Esophagus squamous epithelium (tissue), 5 donors: ENCODE measurements at places on chromosomes 13 and 19. TPM values are rescaled to one million over a fixed set of nuclear protein-coding genes. Genes with fewer than 3 reads are reported as not detected.

- DNase-seq: no peak
- no peak overlapping the region for H3K4me3 ChIP-seq
- peaks cover 7% of the 10 kb centered on the region for H3K36me3 ChIP-seq
Observed at GRCh38 chr13:46778890-46779289, 18.1 kb downstream of the ESD start.

DNA sequence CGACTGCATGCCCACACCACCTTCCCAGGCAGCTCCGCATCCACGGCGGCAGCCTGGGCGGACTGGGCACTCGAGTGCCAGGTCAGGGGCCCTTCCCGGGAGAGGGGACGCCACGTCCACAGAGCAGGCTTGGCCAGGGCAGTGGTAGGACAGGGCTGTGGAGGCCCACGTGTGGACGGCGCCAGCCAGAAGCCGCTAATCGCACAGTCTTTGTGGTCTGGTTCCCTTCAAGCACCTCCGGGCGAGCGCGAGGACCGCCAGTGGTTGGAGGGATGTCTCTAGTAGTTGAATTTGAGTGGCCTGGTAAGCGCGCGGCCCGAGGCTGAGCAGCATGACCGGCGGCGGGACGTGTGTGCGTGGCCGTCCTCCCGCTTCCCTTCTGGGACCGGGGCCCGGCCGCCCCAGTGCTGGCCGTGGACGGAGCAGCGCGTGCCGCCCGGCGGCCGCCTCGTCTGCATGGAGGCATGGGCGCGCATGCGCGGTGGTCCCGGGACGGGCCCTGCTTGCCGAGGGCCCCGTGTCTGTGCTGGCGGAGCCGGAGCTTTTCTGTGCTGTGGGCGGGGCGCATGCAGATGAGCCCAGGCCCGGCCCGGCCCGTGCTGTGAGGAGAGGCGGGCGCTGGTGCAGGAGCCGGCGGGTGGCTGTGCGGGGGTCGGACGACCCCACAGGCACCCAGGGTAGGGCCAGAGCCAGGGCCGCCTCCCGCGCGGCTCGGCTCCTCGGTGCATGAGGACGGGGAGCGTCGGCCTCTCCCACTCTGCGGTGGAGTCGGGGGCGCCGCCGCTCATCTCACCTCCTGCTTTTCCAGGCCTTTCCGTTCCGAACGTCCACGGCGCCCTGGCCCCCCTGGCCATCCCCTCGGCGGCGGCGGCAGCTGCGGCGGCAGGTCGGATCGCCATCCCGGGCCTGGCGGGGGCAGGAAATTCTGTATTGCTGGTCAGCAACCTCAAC is 8.6 kb downstream of the PTBP1 start:
- H3K36me3 ChIP-seq: peaks cover 99% of the 10 kb centered on the region
- no peak overlapping the region for H3K27ac ChIP-seq
- H3K4me3 ChIP-seq: no peak overlapping the region
- peaks cover 25% of the 10 kb centered on the region for H3K4me1 ChIP-seq
- no peak for DNase-seq

GRCh38 chr13:110841406-110841805 is 73.5 kb downstream of the ANKRD10 start:
- H3K27me3 ChIP-seq: peaks cover 30% of the 10 kb centered on the region
- H3K36me3 ChIP-seq: no peaks in the 10 kb centered on the region
- DNase-seq: no peak
- no peaks in the 10 kb centered on the region for H3K4me1 ChIP-seq
- H3K4me3 ChIP-seq: no peak overlapping the region
- no peak overlapping the region for H3K27ac ChIP-seq

RFXAP gene
- 3.8 TPM for total RNA-seq

DNA sequence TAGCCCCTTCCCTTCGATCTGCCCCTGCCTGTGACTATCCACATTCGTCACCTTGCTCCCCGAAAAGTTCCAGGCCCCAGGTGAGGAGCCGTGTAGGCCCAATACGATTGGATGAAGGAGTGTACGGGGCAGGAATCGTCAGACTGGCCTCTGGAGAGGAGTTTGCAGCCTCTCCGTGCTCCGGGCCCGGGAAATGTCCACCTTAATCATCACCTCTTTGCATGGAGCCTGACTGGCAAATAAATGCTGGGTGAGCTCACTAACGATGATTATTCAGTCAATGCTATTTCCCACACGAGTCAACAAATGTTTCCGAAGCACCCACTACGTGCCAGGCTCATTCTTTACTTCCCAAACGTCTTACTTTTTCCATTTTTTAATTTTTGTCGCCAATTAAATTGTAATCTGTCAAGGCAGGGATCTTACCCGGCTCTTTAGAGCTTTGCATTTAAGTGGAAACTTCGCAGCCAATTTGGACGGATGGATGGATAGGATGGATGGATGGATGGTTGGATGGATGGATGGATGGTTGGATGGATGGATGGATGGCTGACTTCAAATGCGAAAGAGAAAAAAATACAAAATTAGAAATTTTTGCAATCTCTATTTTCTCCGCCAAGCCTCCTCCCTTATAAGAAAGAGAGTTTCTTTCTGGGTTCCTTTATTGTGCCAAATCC is 45.8 kb downstream of the TGDS start:
- H3K27me3 ChIP-seq: no peaks in the 10 kb centered on the region
- H3K36me3 ChIP-seq: no peaks in the 10 kb centered on the region
- DNase-seq: no peak
- H3K4me3 ChIP-seq: peak overlapping the region; percentile 85
- H3K27ac ChIP-seq: peak overlapping the region; percentile 97
- peaks cover 13% of the 10 kb centered on the region for H3K4me1 ChIP-seq

DNA sequence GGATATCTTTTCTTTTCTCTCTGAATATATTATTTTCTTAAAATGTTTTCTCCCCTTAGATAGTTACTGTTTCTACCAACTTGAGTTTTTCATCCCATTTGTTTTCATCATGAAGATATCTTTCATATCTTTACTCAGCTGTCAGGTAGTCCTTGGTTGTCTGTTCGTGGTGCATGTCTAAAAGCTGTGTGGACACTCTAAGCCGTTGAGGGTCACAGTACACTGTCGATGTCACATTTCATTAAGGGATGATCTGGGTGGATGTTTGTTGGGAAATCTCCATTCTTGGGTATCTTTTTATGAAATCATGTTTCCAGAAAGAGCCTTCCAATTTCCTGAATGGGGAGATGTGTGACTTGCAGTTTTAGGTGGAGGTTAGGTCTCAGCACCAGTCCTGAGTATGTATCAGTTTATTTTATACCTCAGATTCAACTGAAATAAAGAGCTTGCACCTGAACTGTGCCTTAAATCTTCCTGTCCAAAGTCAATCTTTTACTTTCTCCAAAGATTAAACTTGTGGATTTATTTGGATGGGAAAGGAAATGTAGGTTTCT is 23.2 kb downstream of the ZMYM2 start:
- H3K4me3 ChIP-seq: no peak overlapping the region
- peaks cover 4% of the 10 kb centered on the region for H3K36me3 ChIP-seq
- H3K4me1 ChIP-seq: peaks cover 14% of the 10 kb centered on the region

DNA sequence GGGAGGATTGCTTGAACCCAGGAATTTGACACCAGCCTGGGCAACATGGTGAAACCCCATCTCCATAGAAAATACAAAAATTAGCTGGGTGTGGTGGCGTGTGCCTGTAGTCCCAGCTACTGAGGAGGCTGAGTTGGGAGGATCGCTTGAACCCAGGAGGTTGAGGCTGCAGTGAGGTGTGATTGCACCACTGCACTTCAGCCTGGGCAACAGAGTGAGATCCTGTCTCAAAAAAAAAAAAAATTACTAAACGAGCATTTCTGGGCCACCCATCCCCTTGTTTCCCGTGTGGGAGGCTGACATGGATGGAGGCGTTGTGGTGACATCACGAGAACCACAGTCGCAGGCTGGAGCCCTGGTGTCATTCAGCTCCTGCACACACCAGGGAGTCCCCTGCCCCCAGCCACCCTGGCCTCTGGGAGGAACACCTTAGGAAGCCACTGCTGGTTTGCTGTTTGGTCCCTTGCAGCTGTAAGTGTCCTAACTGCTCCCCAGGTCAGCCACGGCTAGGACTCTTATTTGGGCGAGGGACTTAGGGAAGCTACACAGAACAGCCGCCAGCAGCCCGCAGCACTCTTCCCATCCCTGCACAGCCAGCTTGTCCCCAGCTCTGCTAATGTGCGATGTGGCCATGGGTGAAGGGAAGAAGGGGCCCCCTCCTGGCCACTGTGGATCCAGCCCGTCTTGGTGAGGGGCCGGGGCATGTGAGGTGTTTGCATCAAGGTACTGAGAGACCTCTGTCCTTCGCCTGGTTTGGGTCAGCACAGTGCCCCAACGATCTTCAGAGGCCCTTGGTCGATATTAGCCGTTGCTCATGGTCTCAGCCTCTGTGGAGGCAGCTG is 12.7 kb downstream of the NKPD1 start:
- no peak overlapping the region for H3K27ac ChIP-seq
- peaks cover 21% of the 10 kb centered on the region for H3K4me1 ChIP-seq
- no peak for DNase-seq
- peaks cover 11% of the 10 kb centered on the region for H3K36me3 ChIP-seq

DNA sequence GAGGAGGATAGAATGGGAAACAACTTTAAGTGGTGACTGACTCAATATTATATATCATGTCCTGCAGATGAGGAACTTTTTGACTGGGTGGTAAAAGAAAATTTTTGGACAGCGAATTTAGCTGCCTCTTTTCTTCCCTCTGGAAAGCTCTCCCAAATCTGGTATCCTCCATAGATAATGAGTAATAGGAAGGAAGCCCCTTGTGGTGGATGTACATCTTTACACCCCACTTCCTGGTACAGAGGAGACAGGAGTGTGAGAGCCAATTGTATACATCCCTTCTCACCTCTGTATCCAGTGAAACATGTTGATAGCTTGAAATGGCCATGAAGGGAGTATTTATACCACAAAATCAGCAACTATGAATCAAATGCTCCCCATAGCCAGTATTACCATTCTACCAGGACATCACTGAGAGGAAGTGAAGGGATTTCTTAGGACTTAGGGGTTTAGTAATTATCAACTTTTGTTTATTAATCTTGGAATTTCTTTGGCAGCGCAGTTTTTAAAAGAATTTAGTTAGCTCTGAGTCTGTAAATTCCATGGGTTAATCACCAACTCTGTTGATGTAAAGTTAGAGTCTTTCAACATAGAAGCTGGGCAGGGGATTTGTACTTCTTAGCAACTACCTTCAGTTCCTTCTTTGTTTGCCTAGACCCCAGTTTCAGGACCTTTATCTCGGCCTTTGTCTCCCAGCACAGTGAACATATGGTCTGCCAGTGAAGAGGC is 17.0 kb upstream of the TDRD3 start:
- DNase-seq: no peak
- H3K27me3 ChIP-seq: no peaks in the 10 kb centered on the region
- no peaks in the 10 kb centered on the region for H3K36me3 ChIP-seq
- no peak overlapping the region for H3K27ac ChIP-seq

- no peak overlapping the region for H3K27ac ChIP-seq
- DNase-seq: no peak
- no peaks in the 10 kb centered on the region for H3K36me3 ChIP-seq
- no peaks in the 10 kb centered on the region for H3K27me3 ChIP-seq
- peaks cover 10% of the 10 kb centered on the region for H3K4me1 ChIP-seq
- no peak overlapping the region for H3K4me3 ChIP-seq
Observed at GRCh38 chr13:44938854-44939253, 50.4 kb downstream of the NUFIP1 start.

DNA sequence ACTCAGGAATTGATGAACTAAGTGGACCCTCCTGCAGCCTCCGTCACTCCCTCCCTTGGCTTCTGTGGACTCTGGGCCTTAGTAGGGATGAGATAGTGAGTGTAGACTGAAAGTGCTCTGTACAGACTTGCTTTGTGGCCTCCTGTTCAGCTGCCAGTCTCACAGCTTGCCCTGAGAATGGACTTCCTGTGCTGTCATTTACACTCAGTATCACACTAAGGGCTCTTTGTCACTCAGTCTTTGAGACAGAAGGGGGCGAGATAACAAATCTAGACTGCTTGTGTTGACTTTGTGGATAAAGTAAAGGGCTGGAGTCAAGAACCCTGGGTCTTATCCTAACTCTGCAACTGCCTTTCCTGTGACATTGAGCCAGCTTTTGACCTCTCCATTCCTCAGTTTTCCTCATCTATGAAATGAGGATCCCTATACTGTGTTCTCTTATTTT is 21.0 kb upstream of the SPRY2 start:
- no peak for DNase-seq
- H3K4me3 ChIP-seq: no peak overlapping the region
- H3K27ac ChIP-seq: no peak overlapping the region
- H3K27me3 ChIP-seq: no peaks in the 10 kb centered on the region
- no peaks in the 10 kb centered on the region for H3K36me3 ChIP-seq

- no peaks in the 10 kb centered on the region for H3K36me3 ChIP-seq
- H3K27me3 ChIP-seq: no peaks in the 10 kb centered on the region
- H3K4me3 ChIP-seq: no peak overlapping the region
- peaks cover 54% of the 10 kb centered on the region for H3K4me1 ChIP-seq
Observed at GRCh38 chr19:6241056-6241455, 38.7 kb downstream of the MLLT1 start.

CGB1 gene
- total RNA-seq: not detected

DNA sequence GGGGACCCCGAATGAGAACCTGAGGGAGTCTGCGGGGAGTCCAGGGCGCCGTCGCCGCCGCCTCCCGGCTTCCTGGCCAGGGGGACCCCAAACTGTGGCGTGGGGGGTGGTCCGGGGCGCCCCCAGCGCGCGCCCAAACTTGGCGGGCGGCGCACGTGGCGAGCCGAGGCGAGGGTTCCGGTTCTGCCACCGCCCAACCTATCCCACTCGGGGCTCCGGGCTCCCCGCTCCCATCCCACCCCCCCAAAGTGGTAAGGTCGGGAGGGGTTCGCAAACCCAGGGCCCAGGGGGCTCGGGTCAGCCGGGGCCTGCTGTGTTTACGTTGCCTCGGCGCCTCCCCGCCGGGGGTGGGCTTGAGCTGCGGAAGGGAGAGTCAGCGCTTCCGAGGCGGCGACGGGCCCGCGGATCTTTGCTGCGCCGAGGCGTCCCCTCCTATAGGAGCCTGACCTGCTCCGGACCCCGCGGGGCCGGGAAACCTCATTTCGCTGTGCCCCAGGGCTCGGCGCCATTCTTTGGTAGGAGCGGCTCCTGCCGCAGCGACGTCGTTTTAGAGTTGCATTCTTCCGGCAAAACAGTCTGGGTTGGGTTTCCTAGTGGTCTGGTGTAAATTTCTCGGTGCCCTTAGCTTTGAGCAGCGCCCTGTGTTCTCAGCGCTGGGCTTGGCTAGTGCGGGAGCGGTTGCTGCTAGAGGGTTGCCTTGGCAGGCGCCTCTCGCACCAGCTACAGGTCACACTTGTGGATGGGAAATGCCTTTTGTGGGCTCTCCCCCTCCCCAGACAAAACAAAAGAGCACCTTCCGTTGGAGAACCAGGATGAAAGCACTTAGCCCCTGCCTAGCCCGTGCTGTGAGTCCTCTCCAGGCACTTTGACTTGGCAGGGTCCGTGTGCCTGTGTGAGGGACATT is 1.2 kb downstream of the DAZAP1 start:
- H3K27me3 ChIP-seq: no peaks in the 10 kb centered on the region
- H3K4me3 ChIP-seq: peak overlapping the region; percentile 99
- no peaks in the 10 kb centered on the region for H3K36me3 ChIP-seq
